ENCODE measurements at places on chromosomes 12 and 14.

GRCh38 chr12:62438098-62438692 is 28.4 kb upstream of the MON2 start:
- DNase-seq: peak; percentile 69

DNA sequence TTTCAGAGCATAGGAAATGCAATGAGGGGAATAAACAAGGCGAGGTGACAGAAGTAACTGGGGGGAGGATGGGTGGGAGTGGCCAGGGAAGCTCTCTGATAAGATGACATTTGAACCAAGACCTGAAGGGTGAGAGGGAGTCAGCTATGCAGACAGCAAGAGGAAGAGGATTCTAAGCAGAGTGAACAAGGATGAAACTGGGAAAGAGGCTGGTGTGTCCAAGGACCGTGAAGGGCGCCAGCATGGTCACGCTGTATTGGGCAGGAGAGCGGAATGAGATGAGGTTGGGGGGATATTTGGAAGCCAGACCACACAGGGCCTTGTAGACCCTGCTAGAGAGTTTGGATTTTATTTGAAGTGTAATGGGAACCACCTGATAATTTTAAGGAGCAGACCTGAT is 10.5 kb upstream of the PPP1R1A start:
- DNase-seq: no peak

DNA sequence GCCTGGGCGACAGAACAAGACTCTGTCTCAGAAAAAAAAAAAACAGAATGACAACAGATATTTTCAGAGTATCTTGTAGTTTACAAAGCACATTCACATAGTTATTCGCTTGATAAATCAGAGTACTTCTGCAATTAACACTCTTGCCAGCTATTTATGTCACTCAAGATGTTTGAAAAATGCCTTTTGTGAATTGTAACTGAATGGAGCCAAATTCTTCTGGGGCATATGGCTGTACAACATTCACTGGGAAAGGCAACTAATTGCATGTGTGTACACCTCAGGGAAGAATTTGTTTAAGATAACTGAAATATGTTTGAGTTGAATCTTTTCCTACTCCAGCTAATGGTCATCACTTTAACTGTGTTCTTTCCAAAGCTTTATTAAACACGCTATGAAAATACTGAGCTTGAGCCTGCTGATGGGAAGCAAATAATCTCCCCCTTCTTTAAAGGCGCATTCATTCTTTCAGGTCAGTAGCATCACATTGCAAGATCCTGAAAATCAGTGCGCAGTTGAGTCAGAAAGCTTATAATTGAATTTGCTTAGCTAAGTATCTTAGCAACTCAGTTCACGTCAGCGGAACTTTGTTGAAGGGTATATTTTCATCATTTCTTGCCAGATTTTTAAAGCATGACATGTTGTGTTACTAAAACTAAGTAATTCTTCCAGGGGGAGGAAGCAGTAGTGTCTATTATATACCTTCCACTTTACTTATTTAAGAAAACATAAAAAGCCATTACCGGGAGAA is 66.6 kb downstream of the SINHCAF start:
- DNase-seq: no peak

DNA sequence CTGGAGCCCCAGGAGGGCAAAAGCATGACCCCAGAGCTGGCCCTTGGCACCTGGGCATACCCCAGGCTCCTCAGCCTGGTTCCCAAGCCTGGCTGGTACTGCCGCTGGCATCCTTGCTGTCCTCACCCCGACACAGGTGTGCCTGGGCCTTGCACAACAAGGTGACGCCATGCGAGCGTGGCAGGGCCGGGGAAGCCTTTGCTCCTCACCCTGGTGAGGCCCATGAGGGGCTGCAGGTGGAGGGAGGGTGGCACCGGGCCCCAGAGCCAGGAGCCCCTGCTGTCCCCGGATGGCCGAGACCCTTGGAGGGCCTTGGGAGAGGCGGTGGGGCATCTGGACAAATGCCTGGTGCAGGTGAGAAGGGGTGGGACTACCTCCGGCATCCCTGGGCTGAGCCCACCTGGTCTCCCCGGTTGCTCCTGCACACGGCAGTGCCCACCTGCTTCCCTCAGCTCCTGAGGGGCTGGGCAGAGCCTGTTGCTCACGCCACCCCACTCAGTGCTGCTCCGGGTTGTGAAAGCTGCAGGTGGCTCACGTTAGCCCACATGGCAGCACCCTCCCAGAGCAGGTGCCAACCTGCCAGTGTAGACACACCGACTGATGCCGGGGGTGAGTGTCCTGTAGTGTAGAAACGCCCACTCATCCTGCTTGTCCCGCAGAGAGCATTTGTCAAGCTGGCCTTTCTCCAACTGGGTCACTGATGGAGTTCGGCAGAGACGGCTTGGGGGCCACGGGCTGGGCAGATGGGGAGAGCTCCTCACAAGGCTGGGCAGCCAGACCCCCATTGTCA is 24.6 kb upstream of the KIF26A start:
- DNase-seq: no peak

- no peak for DNase-seq
These were observed 123.4 kb upstream of the CPSF6 start for GRCh38 chr12:69115951-69116350.

DNA sequence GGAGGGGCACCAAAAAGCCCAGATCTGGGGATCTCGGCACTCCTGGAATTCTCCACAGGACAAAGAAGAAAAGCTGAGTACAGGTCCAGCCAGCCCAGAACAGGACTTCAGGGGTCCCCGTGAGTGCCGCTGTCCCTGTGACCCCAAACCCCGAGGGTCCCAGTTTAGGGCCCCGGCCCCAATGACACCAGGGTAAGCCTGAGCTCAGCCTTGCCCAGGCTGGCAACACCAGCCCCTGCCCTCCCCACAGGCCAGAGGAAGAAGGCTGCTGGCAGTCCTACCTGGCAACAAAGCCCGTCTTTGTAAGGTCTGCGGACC is 1.8 kb downstream of the CDK2AP1 start:
- DNase-seq: no peak

- no peak for DNase-seq
These were observed 5.1 kb upstream of the USP30 start for GRCh38 chr12:109047081-109047805.

DNA sequence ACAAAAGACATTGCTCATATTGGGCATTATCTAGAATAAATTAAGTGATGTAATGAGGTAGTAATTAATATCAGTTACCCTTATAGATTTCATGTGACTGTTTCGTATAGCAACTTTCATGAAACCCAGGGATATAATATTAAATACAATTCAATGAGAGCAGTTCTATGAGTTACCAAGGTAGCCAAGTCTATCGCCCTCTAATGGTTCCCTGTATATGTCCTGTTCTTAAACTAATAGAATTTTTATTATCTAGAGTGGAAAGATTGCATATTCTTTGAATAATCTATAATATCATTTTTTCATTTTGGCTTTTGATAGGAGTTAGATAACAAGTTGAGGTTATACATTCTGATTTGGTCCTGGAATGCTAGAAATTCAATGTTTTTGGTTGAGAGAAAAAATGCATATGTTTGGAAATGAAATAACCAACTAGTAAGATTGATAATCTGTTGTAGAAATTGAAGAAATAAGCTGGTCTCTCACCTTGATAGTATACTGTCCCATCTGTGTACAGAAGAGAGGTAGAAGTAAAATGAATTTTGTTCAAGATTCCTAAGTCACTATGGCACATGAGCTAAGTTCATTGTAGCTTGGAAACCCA is 59.7 kb downstream of the SCFD1 start:
- DNase-seq: peak; percentile 19

DNA sequence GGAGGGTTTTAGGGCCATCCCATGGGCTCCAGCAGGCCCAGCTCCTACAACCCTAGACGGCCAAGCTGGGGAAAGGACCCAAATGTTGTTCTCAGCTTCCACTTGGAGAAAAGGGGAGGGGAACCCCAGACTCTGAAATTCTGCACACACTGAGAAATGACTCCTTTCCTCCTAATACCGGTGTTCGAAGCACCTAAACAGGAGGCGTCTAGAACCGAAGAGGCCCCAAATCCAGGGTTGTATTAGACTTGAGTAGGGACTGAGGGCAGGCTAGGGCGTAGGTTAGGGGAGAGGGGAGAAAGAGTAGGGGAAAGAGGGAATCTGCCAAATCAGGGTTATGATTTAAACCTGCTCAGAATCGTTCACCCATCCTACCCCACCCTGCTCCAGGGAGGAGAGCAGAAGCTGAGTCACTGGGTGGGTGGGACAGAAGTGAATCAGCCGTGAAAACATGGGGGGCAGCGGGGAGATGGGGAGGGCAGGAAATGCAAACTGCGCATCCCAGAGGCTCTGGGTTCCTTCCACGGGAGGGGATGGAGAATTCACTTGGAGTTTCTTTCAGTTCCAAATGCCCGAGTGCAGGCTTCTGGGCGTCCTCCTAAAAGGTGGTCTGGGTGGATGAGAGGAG is 1.0 kb downstream of the IGFBP6 start:
- peak; percentile 34 for DNase-seq

DNA sequence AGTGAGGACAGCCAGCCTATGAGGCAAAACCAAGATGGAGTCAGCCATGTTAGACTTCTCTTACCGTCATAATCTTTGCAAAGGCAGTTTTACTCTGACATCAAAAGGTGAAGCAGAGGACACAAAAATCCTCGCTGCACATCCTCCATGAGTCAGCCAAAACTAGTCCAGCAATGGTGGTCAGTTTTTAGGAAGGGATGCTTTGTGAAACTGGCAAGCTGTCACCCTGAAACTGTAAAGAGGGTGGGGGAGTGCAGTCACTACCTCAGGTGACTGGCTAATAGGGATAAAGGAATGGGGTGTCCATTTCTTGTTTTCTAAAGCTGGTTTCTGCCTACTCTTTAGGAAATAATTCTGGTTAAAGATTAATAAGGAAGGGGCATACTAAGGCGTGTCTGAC is 5.4 kb upstream of the CIPC start:
- DNase-seq: no peak

DNA sequence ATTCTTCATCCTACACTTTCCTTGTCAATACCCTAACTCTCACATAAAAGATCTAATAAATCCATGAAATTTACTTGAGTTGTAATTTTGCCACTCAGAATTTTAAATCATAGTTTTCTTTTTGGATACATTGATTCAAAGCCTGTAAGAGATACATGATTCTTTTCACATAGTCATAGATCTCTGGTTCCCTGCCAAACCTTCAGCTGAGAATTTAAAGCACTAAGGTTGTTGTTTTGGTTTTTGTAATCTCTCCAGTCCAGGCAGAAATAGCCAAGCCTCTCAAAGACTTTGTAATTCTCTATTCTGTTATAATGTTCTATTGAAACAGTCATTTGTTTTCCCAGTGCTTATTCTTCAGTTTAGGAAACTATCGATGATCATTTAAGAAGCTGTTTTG is 273.9 kb downstream of the TRHDE start:
- no peak for DNase-seq

DNA sequence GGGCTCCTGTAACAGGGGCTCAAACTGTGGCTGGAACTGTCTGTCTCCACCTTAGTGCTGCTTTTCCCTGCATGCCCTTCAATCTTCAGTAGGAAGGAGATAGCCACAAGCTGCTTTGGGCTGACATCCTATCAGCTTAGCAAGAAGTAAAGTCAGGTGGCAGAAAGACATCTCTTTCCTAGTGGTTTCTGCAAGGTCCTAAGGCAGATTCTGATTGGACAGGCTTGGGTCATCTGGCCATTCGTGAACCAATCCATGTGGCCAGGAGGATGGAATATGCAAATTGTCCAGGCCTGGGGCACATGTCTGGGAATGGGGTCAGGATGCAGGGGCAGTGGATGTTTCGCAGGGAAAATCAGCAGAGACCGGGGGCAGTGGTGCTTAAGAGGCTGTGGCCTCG is 5.2 kb downstream of the RITA1 start:
- peak; percentile 21 for DNase-seq
